ENCODE measurements at places on chromosomes 1 and 21.

- no peak for DNase-seq
Observed at GRCh38 chr21:45698493-45699184, 55.1 kb downstream of the PCBP3 start.

DNA sequence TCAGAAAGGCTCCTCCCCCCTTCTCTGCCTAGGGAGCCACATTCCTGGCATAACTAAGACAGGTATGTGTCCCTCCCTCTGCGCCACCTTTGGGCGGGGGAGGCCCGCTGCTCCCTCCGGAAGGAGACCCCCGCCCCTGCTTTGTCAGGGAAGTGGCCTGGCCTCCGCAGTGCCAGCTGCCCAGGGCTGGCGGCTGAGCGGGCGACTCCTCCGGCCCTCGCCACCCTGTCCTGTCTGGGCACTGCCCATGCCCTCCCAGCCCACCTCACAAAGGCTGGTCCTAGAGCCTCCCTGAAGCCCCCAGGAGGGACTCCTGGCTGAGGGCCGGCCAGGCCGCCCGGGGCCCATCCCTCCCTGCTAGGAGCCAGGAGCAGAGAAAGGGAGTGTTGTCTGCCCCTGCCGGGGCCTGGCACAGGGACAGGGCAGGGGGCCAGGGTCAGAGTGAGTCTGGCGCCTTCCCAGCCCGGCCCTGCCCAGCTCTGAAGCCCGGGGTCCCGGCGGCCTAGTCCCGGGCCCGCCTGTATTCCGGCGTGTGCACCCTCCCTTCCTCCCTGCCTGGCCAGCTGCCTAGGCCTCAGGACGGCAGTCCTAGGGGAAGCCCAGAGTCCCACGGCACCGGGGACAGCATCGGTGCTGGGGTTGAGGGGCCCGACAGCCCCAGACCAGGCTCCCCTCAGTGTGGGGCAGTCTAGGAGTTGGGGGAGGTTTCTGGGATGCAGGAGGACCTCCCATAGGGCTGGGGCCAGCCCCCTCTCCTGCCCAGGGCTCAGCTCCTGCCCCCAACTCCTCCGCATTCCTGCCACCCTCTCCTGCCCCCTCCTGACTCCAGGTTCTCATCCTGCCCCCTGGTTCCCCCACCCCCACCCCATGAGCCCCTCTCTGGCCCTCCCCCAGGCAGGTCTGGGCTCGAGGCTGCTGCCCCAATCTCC lies 5.1 kb downstream of the AGRN start:
- no peak for DNase-seq

- no peak for DNase-seq
Observed at GRCh38 chr1:173453982-173454381, 23.2 kb upstream of the PRDX6 start.

DNA sequence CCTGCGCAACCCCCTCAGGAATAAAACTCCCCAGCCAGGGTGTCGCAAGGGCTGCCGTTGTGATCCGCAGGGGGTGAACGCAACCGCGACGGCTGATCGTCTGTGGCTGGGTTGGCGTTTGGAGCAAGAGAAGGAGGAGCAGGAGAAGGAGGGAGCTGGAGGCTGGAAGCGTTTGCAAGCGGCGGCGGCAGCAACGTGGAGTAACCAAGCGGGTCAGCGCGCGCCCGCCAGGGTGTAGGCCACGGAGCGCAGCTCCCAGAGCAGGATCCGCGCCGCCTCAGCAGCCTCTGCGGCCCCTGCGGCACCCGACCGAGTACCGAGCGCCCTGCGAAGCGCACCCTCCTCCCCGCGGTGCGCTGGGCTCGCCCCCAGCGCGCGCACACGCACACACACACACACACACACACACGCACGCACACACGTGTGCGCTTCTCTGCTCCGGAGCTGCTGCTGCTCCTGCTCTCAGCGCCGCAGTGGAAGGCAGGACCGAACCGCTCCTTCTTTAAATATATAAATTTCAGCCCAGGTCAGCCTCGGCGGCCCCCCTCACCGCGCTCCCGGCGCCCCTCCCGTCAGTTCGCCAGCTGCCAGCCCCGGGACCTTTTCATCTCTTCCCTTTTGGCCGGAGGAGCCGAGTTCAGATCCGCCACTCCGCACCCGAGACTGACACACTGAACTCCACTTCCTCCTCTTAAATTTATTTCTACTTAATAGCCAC lies 696 bp downstream of the TGFB2 start:
- peak; percentile 36 for DNase-seq

GRCh38 chr1:181189691-181190363 lies 101.3 kb downstream of the IER5 start:
- peak; percentile 88 for DNase-seq

DNA sequence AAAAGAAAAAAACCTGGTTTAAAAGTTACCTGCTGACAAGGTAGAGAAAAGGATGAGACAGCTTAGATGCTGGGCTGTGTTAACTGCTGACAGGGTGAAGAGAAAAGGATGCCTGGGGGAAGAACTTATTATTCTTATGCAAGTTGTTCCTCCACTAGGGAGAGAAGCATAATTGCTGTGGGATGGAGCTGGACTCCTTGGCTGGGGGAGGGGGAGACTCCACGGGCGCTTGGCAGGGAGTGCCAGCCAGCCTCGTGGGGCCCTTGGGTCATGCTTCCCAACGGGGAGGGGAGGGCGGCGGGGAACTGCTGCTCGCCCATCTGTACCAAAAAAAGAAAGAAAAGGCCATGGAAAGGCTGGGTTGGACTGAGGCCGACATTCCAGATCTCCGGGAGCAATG lies 47.2 kb downstream of the SYCP1 start:
- DNase-seq = no peak

GRCh38 chr1:62621907-62622306 lies 24.6 kb downstream of the ANGPTL3 start:
- no peak for DNase-seq

DNA sequence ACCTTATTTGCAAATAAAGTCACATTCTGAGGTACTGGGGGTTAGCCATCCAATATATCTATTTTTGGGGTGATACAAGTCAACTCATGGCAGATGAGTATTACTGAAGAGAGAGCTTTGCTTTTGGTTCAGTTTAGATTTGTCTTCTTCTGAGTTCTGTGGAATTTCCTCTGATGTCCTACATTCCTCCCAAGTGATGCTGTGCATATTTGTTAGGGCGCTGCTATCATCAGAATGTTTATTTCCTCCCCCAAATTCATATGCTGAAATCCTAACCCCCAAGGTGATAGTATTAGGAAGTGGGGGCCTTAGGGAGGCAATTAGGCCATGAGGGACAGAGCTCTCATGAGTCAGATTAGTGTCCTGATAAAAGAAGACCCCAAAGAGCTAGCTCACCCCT lies 96.2 kb upstream of the WLS start:
- no peak for DNase-seq

- no peak for DNase-seq
Observed at GRCh38 chr1:119933397-119933796, 37.1 kb upstream of the ADAM30 start.

GRCh38 chr21:43866260-43866629 lies 1.2 kb downstream of the AGPAT3 start:
- peak; percentile 72 for DNase-seq

- DNase-seq = no peak
Observed at GRCh38 chr21:36839735-36840134, 126.7 kb downstream of the HLCS start.

GRCh38 chr1:65804584-65804983 lies 11.9 kb downstream of the PDE4B start:
- no peak for DNase-seq

DNA sequence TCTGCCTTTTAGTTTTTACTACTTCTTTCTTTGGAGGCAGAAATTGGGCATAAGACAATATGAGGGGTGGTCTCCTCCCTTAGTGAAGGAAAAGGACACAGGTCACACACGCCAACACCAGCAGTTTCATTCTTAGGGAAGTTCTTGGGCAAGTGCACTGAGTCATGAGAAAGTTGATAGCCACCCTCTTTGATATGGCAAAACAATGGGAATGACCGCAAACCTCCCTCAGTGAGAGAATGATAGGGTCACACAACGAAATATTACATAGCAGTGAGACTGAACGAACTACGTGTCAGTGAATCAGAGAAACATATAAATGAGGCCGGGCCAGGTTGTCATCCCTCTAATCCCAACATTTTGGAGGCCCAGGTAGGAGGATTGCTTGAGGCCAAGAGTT lies 20.0 kb downstream of the IL6R start:
- no peak for DNase-seq

DNA sequence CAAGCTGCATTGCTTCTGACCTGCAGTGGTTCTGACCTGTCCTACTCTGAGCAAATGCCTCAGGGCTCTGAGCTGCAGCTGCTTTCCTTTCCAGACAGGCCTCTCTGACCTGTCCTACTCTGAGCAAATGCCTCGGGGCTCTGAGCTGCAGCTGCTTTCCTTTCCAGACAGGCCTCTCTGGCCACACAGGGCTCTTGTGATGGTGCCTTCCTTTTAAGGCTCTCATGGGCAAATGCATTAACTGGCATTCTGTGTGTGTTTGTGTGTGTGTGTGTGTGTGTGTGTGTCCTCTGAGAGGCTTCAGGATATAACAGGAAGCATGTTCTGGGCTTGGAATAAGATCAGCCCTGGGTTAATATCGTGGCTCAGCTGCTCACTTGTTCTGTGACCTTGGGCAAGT lies 131.3 kb downstream of the NTPCR start:
- no peak for DNase-seq

- no peak for DNase-seq
Observed at GRCh38 chr1:114323959-114324661, 170.4 kb upstream of the SYT6 start.

DNA sequence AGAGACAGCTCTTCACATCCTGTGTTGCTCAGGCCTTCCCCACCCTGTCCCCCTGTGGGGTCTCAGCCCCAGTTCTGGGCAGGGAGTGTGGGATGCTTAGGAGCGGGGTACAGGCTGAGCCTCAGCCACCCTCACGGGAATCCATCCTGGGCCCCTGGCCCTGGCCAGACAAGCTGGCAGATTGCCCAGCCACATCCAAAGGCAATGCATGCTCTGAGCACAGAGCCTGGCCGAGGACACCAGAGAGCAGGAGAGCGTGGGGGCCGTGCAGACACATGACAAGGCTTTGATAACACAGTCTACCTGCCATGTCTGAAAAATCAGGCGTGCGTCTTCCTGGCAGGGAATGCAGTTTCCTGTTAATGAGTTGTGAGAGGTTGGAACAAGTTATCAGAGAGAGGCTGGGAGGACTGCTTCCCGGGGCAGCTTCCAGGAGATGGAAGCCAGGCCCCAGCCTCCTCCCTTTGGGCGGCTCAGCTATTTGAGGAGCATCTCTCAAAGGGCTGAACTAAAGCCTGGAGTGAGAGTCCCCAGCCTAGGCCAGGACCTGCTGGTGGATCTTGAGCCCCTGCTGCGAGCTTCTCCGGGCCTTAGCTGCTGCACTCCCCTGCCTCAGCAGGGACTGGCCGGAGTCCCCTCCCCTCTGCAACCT lies 72.2 kb upstream of the SELENON start:
- DNase-seq = no peak

DNA sequence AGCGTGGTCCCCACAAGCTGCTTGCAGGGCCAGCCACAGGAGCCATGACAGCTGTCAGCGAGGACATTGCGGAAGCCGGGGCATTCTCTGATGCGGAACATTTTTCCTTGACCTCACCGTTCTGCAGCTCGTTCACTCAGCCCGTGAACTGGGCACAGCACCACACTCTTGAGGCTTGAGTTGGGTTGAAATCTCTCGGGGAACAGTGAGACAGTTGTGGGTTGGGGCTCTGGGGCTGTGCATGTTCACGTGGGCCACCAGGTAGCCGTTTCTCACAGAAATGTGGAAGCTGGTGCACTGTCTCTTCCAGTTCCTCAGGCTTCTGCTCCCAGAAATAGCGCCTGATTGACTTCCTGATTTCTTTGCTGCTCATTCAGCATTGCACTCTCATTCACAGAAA lies 69.8 kb downstream of the SPSB1 start:
- DNase-seq = no peak

GRCh38 chr1:21451981-21452411 lies 12.1 kb downstream of the NBPF3 start:
- DNase-seq = no peak

DNA sequence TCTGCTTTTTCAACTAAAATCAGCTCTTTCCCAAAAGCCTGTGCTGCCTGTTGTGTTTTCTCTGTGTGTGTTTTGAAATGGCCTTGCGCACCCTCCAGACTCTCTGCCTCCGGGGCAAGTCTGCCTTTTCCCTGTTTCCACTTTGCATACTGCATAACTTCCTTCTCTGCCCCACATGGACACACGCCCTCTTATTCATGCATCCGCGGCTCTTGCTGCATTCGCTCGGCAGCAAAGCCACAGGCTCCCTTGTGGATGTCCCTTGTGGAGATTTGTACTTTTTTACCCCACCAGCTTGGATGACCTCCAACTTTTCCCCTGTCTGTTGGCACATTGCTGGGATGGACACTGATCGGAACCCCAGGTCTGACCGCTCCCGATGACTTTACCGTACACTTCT lies 147.6 kb downstream of the ADSS2 start:
- DNase-seq = no peak

DNA sequence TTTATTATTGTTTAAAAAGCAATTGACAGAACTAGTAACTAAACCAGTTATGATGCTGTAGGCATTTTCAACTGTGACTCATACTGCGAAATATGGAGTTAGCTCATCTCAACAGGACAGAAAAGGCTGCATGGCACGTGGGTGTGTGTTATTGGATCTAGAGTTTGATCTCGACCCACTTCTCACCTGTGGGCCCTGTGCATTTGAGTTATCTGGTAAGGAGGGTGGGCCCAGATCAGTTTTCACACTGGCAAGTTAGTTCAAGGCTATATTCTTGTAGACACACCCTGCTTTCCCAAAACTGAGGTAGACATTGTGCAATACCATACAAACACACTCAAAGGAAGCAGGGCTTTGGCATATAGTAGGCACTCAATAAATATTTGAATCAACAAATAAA lies 71.3 kb upstream of the PRDX6 start:
- no peak for DNase-seq

DNA sequence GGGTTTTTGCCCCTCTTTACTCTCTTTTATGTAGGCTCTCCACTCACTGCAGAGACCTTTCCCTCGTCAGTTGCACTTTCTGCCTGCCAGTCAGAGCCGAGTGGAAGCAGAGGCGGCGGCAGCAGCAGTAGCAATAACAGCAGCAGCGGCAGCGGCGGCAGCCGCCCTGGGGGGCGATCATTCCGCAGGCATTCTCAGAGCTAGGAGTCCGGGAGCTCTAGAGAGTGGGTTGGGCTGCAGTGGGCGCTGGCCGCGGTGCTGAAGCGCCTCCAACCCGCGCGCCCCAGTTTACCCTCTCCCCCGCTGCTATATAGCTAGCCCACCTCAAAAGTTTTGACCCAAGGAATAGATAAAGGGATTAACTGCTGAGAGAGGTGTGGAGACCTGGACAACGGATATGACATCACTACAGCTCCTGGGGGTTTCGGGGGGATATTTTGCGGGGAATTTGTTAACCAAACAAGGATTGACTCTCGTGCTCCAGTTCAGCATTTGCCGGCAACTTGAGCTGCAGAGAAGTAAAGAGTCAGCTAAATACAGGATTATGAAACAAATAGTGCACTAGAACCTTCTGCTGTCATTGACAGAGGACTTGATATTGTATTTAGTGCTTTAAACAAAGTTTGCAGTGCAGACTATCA lies at the start of gene OLFM3:
Gene OLFM3, minus strand, starts transcription at position 102 of the 641 bp plus-strand sequence.
- no peak for DNase-seq

GRCh38 chr1:217088521-217089284 lies 365.5 kb upstream of the ESRRG start:
- DNase-seq = no peak
